GM23248 (cell line): ENCODE measurements at places on chromosomes 3 and 15. TPM values are rescaled to one million over a fixed set of nuclear protein-coding genes. Genes with fewer than 3 reads are reported as not detected.

MUC4 gene
- not detected in 2 replicates for total RNA-seq

C2CD4B gene
- total RNA-seq, result not detected in 2 replicates

AGBL1 gene
- total RNA-seq, result not detected in 2 replicates

TMC3 gene
- total RNA-seq, result not detected in 2 replicates

FGF12 gene
- not detected in 2 replicates for total RNA-seq

MESP2 gene
- total RNA-seq, result not detected in 2 replicates

FAM107A gene
- total RNA-seq, result 0.22 TPM in 1 of 2 replicates, not detected in the other

CCR9 gene
- not detected in 2 replicates for total RNA-seq

COL8A1 gene
- total RNA-seq, result 157 and 189 TPM in 2 replicates

SMCO1 gene
- total RNA-seq, result not detected in 2 replicates

RPL22L1 gene
- 110 and 129 TPM in 2 replicates for total RNA-seq

C3orf22 gene
- total RNA-seq, result not detected in 2 replicates

UBE2E2 gene
- total RNA-seq, result 29.0 and 31.9 TPM in 2 replicates

ABHD2 gene
- 24.2 and 28.7 TPM in 2 replicates for total RNA-seq

GOLGA6L7 gene
- total RNA-seq, result not detected in 2 replicates

KCNH8 gene
- not detected in 2 replicates for total RNA-seq

GOLGA6A gene
- not detected in 2 replicates for total RNA-seq
